Uterus (tissue), 4 donors: ENCODE measurements at places on chromosomes 2 and 18. TPM values are rescaled to one million over a fixed set of nuclear protein-coding genes. Genes with fewer than 3 reads are reported as not detected.
A peak's percentile ranks its signal among the peaks of the same experiment; 100 is the strongest.

- H3K36me3 ChIP-seq: no peaks in the 10 kb centered on the region
- no peaks in the 10 kb centered on the region for H3K4me1 ChIP-seq
- H3K4me3 ChIP-seq: no peak overlapping the region
- no peaks in the 10 kb centered on the region for H3K27me3 ChIP-seq
- H3K27ac ChIP-seq: peak overlapping the region; percentile 69
- DNase-seq: no peak
Observed at GRCh38 chr18:25137197-25137472, 214.8 kb downstream of the ZNF521 start.

DNA sequence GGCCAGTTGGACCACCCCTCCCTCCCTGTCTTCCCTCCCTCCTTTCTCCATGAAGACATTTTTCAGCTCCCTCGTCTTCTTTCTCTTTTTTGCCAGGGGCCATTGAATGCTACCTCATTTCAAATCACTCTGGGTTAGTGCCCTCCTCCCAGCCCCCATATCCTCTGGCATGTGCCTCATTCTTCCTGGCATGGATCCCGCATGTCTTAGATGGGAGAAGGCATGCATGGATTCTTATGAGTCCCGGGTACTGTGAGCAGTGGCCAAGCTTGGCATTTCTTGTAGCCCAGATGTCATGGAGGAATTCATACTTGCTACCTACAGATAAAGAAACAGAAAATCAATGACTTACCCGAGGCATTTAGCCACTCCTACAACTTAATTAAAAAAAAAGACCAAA, 9.0 kb upstream of the HAAO start:
- no peaks in the 10 kb centered on the region for H3K36me3 ChIP-seq
- H3K4me3 ChIP-seq: no peak overlapping the region
- no peak for DNase-seq
- H3K4me1 ChIP-seq: no peaks in the 10 kb centered on the region
- H3K27ac ChIP-seq: no peak overlapping the region

DNA sequence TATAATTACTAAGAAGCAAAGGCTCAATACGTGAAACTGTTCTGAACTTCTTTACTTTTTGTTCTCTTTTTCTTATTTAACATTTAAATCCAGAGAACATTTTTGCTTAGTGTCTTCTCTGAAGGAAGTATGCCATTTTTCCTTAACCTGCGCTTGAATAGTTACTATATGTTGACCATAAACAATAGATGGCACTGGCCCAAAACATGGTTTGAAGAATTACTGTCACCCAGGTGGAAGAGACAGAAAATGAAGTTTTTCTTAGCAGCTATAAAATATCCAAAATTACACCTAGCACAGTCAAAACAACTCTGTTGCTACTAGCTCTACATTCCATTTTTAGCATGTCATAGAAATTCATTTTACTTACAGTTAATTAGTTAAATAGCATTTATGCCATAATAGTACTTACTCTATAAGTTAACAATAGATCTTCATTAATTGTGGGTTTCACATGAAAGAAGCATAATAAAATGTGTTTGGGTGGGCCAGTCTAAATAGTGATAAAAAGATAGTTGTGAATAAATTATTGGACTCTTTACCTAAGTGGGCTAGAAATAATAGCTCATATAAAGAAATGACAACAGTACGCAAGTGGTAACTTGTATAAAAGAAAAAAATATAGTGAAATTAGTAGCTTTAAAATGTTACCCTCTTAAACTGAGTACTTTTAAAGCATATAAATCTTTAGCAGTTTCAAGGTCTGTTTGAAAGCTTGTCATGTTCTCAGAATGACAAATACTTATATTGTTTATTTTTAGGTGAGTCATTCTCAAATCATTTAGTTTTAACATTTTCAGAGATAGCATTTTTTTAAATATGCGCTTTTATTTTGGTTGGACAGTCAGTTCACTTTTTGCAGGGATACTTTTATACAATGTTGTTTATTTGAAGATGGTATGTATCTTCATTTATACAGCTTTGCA, 3.7 kb downstream of the ETAA1 start:
- no peaks in the 10 kb centered on the region for H3K36me3 ChIP-seq
- H3K4me3 ChIP-seq: no peak overlapping the region
- H3K27ac ChIP-seq: no peak overlapping the region
- no peak for DNase-seq

- H3K4me3 ChIP-seq: no peak overlapping the region
- DNase-seq: no peak
- no peak overlapping the region for H3K27ac ChIP-seq
- H3K36me3 ChIP-seq: no peaks in the 10 kb centered on the region
Observed at GRCh38 chr2:130826821-130827501, 9.8 kb upstream of the ARHGEF4 start.

DNA sequence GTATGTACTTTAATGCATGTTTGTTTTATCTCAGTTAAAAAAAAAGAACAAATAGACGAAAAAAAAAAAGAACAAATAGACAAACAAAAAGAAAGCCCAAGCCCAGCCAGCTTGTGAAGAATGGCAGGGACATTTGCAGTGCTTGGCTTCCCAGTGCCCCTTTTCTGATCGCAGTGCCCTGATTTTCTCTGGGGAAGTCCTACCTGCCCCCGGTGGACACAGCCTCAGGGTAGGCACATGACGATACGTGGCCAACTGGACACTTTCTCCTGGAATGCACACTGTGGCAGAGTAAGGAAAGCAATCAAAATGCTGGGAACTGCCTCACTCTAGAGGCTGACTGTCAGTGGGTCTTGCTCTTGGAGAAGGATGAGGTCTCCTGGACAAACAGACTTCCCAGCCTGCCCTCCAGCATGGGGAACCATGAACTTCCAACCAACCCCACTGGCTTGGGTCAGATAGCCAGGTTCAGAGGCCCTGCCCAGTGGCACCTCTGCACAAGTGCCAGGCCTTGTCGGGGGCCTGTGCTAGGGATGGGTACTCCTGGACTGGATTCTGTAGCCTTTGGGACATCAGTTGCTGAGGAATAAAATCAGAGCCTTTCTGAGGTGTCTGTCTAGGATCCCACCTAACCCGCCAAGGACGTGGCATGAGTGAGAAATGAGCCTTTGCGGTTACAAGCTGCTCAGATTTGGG, 76.7 kb downstream of the INHBB start:
- no peaks in the 10 kb centered on the region for H3K27me3 ChIP-seq
- H3K27ac ChIP-seq: no peak overlapping the region
- peak; percentile 1 for DNase-seq
- H3K36me3 ChIP-seq: no peaks in the 10 kb centered on the region

GRCh38 chr2:202790676-202791075, 80.9 kb downstream of the ICA1L start:
- no peaks in the 10 kb centered on the region for H3K27me3 ChIP-seq
- no peak overlapping the region for H3K27ac ChIP-seq
- DNase-seq: no peak
- no peak overlapping the region for H3K4me3 ChIP-seq

GRCh38 chr2:62199392-62200125, 3.6 kb downstream of the B3GNT2 start:
- H3K36me3 ChIP-seq: no peaks in the 10 kb centered on the region
- H3K4me3 ChIP-seq: no peak overlapping the region
- no peak overlapping the region for H3K27ac ChIP-seq
- no peak for DNase-seq

DNA sequence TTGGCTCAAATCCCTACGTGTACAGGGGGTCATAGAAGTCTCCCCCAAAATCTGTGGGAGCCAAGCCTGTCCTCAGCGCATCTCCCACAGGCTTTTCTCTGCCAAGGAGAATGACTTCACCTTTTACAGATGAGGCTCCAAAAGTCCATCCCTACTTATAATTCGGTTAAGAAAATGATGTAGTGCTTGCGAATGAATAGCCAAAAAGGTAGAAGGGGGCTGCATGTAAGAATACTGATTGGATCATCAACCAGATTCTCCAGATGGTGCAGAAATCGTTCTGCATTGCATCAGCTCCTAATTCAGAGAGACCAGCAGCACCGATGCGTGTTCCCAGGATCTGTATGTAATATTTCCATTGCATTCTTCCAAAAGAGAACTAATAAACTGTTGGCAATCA, 91.9 kb downstream of the EPHA4 start:
- H3K36me3 ChIP-seq: no peaks in the 10 kb centered on the region
- no peaks in the 10 kb centered on the region for H3K4me1 ChIP-seq
- DNase-seq: peak; percentile 26

DNA sequence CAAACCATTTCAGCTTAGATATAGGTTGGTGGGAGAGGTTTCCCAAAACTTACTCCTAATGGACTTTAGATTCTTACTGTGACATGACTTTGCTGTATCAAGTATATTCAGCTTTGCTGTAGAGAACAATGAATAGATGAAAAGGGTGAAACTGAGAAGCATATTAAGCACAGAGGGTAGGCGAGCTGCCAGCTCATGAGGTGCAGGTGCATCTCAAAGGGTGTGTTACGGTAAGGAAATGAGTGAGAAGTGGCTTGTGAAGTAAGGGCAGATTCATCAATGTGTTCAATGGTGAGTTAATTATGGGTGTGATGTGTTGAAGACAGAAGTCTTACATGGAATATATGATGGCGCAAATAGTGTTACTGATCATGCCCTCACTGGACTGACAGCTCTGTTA, 49.3 kb downstream of the CD8B2 start:
- H3K4me1 ChIP-seq: no peaks in the 10 kb centered on the region
- H3K27me3 ChIP-seq: no peaks in the 10 kb centered on the region
- no peak overlapping the region for H3K27ac ChIP-seq
- no peak for DNase-seq
- no peak overlapping the region for H3K4me3 ChIP-seq

- H3K27me3 ChIP-seq: no peaks in the 10 kb centered on the region
- H3K36me3 ChIP-seq: no peaks in the 10 kb centered on the region
Observed at GRCh38 chr2:43104106-43104505, 122.3 kb downstream of the ZFP36L2 start.

DNA sequence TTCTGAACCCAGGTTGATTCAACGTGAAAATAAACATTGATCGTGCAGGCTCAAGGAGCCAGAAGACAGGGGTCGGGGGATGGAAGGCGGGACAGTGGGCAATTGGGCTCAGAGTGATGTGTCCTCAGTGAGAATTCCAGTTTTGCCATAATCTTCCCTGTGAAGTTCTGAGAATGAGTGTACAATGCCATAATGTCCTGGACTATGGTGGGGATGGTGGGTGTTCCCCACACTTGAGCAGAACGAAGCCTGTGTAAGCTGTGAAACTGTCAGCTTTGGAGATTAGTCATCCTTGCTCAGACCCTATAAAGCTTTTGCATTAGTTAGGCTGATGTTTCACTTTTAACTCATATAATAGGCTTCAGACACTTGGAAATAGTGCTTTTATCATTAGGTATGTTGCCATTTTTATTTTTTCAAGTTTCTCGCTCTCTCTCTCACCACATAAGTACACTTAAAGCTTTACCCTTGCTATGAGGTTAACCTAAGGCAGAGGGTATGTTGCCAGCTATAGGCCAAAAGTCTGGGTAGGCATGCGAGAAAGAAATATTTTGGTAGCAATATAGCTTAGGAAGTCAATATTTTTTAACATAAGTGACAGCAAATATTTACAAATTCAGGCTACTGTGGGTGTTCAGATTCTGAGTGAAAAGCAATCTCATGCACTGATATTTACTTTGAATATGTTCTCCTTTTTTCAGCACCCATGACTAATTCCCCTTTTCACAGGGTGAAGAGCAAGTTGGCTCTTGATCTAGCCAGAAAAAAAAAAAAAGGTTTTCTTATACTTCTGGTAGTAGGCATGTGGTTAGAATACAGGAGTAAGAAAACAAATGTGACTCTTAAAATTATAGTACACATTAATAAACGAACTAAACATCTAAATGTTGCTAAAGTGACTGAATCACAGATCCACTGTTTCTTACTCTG, 47.2 kb downstream of the CDC42EP3 start:
- H3K27ac ChIP-seq: peak overlapping the region; percentile 68
- no peak for DNase-seq
- no peaks in the 10 kb centered on the region for H3K36me3 ChIP-seq
- H3K4me3 ChIP-seq: no peak overlapping the region

- H3K4me1 ChIP-seq: no peaks in the 10 kb centered on the region
- H3K4me3 ChIP-seq: no peak overlapping the region
- no peak for DNase-seq
- no peak overlapping the region for H3K27ac ChIP-seq
- H3K36me3 ChIP-seq: no peaks in the 10 kb centered on the region
Observed at GRCh38 chr2:582792-583528, 94.2 kb downstream of the TMEM18 start.

DNA sequence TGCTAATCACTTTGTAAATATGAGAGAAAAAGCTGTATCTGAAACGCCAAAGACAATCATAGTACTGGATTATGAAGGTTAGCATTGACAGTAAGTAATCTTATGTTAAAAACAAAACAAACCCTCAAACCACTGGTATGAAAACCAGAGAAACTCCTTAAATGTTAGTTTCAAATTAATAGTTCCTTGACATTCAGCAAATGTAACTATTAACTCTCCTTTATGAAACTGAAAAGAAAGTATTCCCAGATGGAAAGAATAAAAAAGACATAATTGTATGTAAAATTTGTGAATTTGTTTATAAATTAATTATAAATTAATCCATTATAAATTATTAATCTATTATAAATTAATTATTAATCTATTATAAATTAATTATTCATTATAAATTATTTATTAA, 12.3 kb downstream of the FASTKD1 start:
- H3K36me3 ChIP-seq: no peaks in the 10 kb centered on the region
- H3K27me3 ChIP-seq: no peaks in the 10 kb centered on the region
- H3K27ac ChIP-seq: no peak overlapping the region
- H3K4me3 ChIP-seq: no peak overlapping the region
- no peak for DNase-seq

DNA sequence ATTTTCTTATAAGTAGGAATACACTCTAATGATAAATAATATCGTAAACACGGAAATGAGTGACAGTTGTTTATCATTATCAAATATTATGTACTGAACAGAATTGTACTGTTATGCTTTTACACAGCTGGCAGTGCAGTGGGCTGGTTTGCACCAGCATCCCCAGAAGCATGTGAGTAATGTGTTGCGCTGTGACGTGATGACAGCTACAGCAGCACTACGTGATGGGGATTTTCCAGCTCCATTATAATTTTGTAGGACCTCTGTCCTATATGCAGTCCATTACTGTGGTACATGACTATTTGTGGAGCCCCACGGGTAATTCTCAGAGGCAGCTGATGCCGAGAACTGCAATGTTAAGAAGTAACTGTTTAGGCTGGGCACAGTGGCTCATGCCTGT, 77.3 kb upstream of the ATG16L1 start:
- H3K27me3 ChIP-seq: no peaks in the 10 kb centered on the region
- no peak overlapping the region for H3K4me3 ChIP-seq
- no peak overlapping the region for H3K27ac ChIP-seq
- no peak for DNase-seq
- H3K36me3 ChIP-seq: no peaks in the 10 kb centered on the region
- H3K4me1 ChIP-seq: no peaks in the 10 kb centered on the region

- H3K27me3 ChIP-seq: no peaks in the 10 kb centered on the region
- H3K4me1 ChIP-seq: no peaks in the 10 kb centered on the region
- no peak overlapping the region for H3K27ac ChIP-seq
- H3K36me3 ChIP-seq: no peaks in the 10 kb centered on the region
- no peak overlapping the region for H3K4me3 ChIP-seq
- DNase-seq: no peak
Observed at GRCh38 chr18:50582500-50582899, 22.6 kb downstream of the MAPK4 start.

GRCh38 chr2:26940001-26940400, 30.4 kb upstream of the MAPRE3 start:
- no peaks in the 10 kb centered on the region for H3K27me3 ChIP-seq
- H3K4me1 ChIP-seq: no peaks in the 10 kb centered on the region
- no peak for DNase-seq
- no peak overlapping the region for H3K4me3 ChIP-seq
- H3K36me3 ChIP-seq: no peaks in the 10 kb centered on the region

GRCh38 chr2:195360242-195360641, 296.8 kb upstream of the SLC39A10 start:
- H3K27ac ChIP-seq: no peak overlapping the region
- DNase-seq: no peak
- H3K36me3 ChIP-seq: no peaks in the 10 kb centered on the region
- no peaks in the 10 kb centered on the region for H3K4me1 ChIP-seq
- no peaks in the 10 kb centered on the region for H3K27me3 ChIP-seq
- H3K4me3 ChIP-seq: no peak overlapping the region

Gene GALNT3
- total RNA-seq: not detected

Gene CAVIN2
- total RNA-seq: 37.3 TPM
